NCI-H2107 (cell line): ENCODE measurements at places on chromosomes 5 and 9.

GRCh38 chr5:39082995-39083394 lies 8.8 kb upstream of the RICTOR start:
- DNase-seq, result no peak

DNA sequence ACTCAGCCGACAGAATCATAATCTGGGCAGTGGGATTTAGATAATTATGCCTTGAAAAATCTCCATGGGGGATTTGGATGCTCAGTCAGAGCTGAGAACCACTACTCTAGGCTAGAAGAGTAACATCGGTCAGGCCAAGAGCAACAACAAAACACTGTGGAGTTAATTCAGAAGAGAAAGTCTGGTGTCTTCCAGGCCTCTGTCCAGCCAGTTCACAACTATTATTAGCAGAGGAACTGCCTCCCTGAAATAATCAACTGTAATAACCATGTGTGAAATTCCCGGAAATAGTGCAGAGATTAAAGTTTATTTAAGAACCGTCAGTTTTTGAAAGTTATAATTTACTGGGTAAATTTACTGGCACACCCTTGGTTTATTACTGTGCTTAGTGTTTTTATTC lies 8.2 kb upstream of the MARCHF3 start:
- DNase-seq, result no peak

DNA sequence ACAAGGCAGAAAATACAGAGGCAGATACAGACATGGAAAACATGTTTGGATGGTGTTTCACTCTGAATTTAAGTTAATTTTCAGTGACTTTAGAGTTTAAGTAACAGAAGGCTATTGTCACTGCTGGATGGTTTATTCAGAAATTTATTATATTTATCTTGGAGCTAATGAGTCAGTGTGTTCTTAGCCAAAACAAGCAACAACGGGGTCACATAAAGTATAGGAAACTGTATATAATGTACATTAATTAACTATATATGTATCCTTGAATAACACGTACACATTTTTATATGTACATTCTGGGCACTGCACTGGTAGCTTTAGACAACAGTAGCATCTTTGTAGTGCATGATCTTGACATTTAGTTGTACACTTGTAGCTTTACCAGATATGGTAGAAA lies 30.7 kb downstream of the CYLC2 start:
- no peak for DNase-seq

DNA sequence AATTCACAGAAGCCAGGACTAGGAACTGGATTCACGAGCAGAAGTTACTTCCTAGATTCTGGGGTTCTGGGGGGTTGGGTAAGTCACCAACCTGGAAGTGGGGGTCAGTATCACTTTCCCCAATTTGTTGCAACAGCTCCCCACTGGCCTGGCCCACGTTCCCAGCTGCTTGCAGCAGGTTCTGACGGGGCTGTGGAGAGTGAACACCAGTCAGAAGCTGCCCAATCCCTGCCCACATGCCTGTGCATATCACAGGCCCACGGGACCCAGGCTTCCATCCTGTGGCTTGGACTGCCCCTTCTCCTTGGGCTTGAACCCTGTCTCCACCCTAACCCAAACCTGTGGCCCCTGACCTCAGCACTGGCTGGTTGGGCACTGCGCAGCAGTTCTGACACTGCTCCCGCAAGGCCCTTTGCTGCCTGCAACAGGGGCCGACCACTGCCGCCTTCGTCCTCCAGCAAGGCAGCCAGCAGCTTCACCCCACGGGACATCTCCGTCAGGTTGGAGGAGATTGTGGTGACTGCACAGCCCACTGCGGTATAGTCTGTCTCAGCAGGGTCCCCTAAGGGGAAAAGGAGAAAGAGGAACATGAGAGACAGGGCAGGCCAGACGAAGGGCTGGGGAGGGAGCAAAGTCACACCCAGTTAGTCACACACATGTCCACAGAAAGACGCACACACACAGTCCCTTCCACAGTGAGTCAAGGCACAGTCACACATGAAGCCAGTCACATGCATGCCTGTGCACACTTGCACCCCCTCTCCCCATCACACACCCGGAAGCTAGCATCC lies 13.1 kb downstream of the TLN1 start:
- no peak for DNase-seq

DNA sequence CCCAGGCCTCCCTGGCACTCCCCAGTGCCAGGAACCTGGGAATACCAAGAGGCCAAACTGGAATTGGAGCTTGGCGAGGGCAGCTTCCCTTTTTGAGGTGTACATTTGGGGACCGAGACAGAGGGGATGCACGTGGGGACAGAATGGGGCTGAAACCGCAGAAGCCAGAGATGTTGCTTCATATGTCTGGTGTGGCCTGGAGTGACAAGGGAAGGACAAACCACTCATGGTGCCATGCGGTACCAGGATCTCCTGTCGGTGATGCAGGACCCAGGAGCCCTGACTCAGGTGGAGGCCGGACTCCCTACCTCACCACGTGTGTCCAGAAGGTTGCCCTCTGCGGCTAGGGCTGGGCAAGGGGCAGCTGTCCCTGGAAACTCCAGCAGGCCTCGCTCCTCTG lies 4.0 kb upstream of the CSF2 start:
- DNase-seq, result no peak

DNA sequence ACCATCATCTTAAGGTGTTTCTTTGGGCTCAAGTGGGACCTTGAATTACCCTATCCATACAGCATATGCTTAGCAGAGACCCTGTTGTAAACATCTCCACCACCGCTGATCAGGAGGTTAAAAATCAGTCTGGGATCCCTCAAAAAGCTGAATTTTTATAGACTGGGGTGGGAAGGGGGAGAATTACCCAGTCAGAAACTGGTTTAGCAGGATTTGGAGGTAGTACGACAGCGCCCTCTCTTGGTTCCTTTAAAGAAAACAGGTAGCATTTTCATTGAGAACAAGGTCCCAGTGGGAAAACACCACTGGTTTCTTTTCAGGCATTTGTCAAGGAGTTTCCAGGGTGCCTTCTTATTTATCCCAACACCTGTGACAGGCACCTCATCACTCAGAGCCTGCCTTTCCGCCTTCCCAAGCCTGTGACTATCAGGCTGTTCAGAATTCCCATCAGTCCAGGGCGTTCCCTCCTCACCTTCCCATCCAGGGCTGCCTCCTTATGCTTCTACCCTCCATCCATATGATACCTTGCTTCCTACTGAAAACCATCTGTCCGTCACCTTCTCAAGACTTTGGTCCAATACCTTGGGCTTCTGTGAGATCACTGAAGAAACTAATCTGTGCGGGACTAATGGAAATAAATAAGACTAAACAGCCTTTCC lies 203.8 kb upstream of the RAI14 start:
- DNase-seq, result no peak

GRCh38 chr9:87517732-87518131 lies 20.1 kb downstream of the DAPK1 start:
- no peak for DNase-seq

DNA sequence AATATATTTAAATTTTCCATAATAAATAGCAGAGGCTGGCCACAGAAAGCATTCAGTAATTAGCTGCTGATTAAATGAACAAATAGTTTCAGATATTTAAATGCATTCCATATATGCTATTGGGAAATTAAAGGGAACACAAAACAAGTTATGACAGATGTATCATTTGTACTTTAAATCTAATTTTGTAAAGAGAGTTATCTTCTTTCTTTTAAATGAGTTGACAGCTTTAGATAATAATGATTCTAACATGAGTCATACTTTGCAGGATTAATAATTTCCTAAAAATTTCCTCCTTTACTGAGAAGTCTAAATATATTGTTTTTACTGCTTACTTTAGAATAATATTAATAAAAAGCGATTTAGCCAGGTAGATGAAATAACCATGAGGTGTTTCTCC lies 320.1 kb downstream of the ADAMTS6 start:
- no peak for DNase-seq

DNA sequence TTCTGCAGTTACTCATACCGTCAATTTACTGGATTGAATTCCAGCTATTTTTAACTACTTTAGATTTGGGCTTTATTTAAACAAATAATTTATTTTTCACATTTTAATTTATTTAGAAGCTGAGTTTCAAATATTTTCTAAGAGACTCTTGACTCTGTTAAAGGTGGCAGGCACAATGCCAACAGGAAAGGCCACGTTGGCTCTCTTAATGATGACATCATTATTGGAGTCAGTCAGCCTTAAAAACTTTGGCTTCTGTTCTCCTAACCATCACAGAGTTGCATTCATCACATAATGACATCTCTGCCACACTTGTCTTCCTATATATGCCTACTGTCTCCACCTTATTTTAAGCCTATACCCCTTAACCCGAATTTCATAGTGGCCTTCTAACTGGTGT lies 172.3 kb upstream of the PLPPR1 start:
- DNase-seq, result no peak

DNA sequence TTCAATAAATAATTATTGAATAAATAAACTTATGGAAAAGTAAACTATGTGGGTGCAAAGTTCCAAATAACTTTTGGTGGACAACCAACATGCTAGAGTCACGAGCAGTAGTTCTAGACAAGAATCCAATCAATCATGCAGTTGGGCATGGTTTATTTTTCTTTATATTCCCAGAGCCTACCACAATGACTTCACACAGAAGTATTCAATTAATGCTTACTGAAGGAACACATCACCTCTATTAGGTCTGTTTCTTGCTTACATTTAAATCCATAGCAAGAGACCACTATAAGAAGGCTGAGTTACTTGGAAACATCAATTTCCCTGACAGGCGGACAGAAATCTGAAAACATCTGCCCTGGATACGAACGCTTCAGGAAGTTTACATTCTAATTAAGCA lies 214.2 kb downstream of the TMEM232 start:
- DNase-seq, result no peak

DNA sequence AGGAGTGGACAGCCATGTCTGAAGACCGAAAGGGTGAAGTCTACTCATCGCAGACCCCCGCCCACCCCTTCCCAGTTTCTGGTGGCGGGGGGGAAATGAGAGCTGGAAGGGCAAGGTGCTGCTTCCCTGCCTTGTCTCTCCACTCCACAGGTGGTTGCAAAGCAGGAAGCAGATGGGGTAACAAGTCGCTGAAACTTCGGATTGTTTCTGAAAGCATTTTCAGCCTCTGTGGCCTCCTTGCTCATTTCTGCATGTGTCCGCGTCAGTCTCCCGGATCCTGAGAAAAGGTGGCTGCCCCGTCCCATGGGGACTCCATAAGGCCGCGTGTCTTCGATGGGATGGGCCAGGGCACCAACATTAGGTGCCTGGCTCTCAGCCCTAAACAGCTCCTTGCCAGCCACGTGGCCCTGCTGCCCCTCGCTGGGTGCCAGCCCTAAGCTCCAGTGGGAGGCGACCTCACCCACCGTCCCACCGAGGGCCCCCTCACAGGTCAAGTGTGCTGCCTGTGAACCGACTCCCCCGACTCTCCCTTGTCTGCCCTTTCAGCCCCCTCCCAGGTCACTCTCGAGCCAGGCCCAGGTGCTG lies 971 bp downstream of the PHYKPL start:
- no peak for DNase-seq

DNA sequence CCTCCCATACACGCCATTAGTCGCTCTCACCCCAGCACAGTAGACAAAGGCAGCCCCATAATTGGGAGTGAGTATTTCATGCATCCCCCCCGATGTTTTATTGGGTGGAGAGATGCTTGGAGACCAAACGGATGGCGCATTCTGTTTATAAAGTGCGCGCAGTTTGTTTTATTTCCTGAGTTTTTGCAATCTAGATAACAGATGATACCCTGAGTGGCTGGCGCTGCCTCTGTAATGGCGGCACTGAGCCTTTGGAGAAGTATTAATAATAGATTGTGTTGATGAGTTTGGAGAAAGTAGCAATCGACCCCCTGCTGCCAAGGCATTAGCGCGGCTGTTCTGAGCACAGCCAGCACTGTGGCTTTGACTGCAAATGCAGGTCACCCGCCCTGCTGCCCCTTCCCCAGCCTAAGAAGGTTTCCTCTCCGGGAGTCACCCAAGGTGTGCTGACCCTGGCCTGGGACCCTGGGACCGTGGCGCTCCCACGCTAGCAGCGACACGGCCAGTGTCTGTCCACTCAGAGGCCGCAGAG lies 74.3 kb downstream of the LMX1B start:
- DNase-seq, result no peak

- DNase-seq, result no peak
Measured at GRCh38 chr5:119452060-119452372, 281 bp upstream of the HSD17B4 start.

DNA sequence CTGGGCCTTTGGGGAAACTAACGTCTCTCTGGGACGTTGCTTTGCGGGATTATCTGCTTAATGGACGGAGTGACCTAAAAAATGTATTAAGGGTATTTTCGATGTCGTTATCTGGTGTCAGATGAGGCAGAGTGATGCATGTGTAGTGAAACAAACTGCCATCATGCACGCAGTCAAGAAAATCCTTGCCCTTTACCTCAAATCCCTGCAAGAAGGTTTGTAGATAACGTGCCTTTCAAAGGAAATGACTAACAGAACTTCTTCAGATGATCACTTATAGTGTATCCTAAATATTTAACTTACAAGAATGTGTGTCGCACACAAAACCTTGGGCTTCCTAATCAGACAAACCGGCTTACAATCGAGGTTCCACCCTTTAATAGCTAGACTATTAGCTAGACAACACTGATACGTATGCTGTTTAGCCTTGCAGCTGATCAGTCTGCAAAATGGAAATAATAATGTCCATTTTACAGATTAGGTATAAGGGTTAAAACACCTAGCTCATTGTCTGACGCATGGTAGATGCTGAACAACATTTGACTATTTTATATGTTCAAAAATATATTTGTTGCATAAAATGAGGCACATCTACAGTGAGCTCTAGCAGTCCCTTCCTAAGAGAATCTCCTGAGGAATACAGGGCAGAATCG lies 541 bp upstream of the TBCA start:
- no peak for DNase-seq

DNA sequence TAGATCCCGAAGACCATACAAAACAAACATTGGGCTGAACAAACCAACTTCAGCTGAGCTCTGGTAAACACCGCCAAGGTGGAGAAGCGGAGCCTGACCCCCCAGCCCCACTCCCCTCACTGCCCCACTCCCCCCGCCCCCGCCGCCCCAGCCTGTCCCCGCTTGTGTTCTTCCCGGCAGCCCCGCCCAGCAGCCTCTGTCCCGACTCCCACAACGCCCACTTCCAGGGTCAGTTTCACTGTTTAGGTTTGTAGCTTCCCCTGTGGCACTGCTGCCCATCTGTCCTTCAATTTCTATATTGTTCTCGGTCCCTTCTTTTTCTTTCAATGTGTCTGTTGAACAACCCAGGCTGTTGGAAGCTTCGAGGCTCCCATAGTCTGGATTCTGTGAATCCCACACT lies 112.0 kb upstream of the CACNA1B start:
- DNase-seq, result no peak

GRCh38 chr5:166074582-166075481 lies 2216.6 kb upstream of the WWC1 start:
- no peak for DNase-seq
